Heart left ventricle (tissue), 16 donors: ENCODE measurements at places on chromosomes 11 and 22. TPM values are rescaled to one million over a fixed set of nuclear protein-coding genes. Genes with fewer than 3 reads are reported as not detected.
A peak's percentile ranks its signal among the peaks of the same experiment; 100 is the strongest.

DNA sequence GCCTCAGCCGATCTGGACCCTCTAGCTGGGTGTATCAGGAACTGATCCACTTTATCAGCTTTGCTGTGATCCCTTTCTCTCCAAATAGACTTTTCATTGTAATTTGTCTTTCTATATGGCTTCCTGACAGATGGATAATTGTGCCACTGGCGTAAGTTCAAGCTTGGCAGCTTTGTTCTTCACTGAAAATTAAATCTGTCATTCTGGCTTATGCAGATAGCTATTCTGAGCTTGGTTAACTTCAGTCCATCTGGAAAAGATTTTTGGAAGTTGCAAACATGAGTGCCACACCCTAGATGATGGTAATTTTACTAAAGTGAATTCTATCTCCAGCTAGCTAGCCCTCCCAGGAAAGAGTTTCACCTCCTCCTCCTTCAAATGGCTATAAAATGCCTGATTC, 8.1 kb downstream of the OR5A2 start:
- no peak for DNase-seq
- H3K4me1 ChIP-seq = no peaks in the 10 kb centered on the region
- no peaks in the 10 kb centered on the region for H3K36me3 ChIP-seq
- H3K27me3 ChIP-seq = no peaks in the 10 kb centered on the region
- H3K4me3 ChIP-seq = no peak overlapping the region

DNA sequence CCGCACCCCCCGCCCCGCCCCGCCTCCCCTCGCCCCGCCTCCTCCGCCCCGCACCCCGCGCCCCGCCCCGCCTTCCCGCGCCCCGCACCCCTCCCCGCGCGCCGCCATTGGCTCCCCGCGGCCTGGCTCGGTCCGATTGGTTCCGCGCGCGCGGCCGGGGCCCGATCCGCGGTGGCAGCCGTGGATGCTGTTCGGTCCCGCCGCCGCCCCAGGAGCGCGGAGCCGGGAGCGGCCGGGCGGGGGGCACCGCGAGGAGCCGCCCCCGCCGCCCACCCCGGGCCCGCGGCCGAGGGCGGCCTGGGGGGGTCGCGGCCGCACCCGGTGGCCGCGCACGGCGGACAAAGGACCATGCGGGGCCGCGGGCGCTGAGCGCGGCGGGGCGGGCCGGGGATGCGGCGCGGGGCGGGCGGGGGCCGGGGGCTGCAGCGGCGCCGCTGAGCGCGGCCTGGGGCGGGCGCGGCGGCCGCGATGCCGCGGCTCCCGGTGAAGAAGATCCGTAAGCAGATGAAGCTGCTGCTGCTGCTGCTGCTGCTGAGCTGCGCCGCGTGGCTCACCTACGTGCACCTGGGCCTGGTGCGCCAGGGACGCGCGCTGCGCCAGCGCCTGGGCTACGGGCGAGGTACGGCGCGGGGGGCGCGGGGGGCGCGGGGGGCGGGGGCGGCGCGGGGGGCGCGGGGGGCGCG, at the start of gene B4GALNT4:
Gene B4GALNT4, plus strand, starts transcription at position 164 of the 683 bp plus-strand sequence. Its CDS starts 305 bp downstream, at position 469.
- H3K27me3 ChIP-seq = peaks cover 21% of the 10 kb centered on the region
- H3K4me1 ChIP-seq = no peaks in the 10 kb centered on the region
- no peaks in the 10 kb centered on the region for H3K36me3 ChIP-seq
- no peak for DNase-seq
- no peak within 1 kb of the TSS for H3K27ac ChIP-seq

GRCh38 chr11:124586238-124586860, 16.6 kb downstream of the OR8A1 start:
- DNase-seq = peak; percentile 62
- H3K36me3 ChIP-seq = no peaks in the 10 kb centered on the region
- no peak overlapping the region for H3K4me3 ChIP-seq
- no peak overlapping the region for H3K27ac ChIP-seq
- H3K4me1 ChIP-seq = no peaks in the 10 kb centered on the region
- H3K27me3 ChIP-seq = no peaks in the 10 kb centered on the region

DNA sequence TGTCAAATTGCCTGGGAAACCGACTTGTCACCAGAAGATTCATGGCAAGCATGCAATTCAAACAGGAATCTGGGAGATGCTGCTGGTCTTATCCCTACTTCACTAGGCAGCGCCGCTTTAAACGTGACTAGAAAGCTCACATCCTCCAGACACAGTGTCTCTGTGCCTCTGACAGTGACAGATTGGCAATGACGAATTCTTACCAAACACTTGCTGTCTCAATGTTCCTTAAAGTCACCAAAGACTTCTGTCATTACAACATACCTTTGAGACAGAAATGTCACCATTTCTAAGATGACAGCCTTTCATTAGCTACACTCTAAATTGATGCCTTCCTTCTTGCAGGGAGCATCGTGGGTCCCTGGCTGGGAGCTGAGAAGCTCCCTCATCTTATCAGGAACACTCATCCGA, 197.8 kb downstream of the CWF19L2 start:
- no peak for DNase-seq
- no peaks in the 10 kb centered on the region for H3K4me1 ChIP-seq
- H3K4me3 ChIP-seq = no peak overlapping the region
- H3K27ac ChIP-seq = no peak overlapping the region
- H3K27me3 ChIP-seq = no peaks in the 10 kb centered on the region
- H3K36me3 ChIP-seq = no peaks in the 10 kb centered on the region

GRCh38 chr22:46381731-46382130, 46.2 kb downstream of the TRMU start:
- H3K27ac ChIP-seq = no peak overlapping the region
- DNase-seq = no peak
- H3K36me3 ChIP-seq = no peaks in the 10 kb centered on the region
- no peaks in the 10 kb centered on the region for H3K4me1 ChIP-seq
- H3K4me3 ChIP-seq = no peak overlapping the region

GRCh38 chr11:59195586-59195985, 17.1 kb downstream of the MPEG1 start:
- H3K27me3 ChIP-seq = no peaks in the 10 kb centered on the region
- H3K27ac ChIP-seq = no peak overlapping the region
- H3K36me3 ChIP-seq = no peaks in the 10 kb centered on the region
- DNase-seq = no peak

DNA sequence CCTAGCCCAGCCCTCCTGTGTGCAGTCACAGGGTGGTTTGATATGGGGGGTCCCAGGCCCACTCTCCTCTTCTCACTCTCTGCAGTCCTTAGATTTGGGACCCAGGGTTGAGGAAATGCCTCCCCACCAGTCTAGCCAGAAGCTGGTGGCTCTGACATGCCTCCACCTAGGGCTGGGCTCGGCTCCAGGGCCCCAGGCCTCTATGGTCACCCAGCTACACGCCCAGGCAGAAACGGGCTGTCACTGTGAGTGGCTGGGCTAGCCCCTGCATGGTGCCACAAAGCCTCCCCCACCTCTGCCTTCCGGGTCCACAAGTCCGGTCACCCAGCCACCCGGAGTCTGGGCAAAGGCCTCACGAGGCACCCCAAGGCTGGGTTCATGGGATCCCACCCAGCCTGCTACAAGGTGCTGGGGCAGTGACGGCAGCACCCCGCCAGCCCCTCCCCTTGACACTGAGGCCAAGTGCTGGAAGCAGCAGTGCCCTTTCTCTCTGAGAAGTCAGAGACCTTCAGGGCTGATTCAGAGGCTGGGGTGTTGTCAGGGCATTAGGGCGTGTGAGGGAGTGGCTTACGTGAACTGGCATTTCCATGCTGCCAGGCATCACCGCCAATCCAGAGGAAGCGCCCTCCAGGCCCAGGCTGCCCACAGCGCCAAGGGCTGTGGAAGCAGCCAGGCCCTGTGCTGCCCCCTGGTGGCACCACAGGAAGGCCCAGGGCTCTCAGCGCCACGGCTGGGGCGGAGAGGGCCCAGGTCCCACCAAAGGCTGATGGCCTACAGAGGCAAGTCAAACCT, 638 bp upstream of the PITPNM1 start:
- no peaks in the 10 kb centered on the region for H3K27me3 ChIP-seq
- peak; percentile 89 for DNase-seq
- H3K36me3 ChIP-seq = no peaks in the 10 kb centered on the region
- H3K4me1 ChIP-seq = peaks cover 23% of the 10 kb centered on the region
- H3K27ac ChIP-seq = peak overlapping the region; percentile 97

GRCh38 chr11:109422870-109423465, 978 bp downstream of the C11orf87 start:
- H3K27ac ChIP-seq = no peak overlapping the region
- H3K4me1 ChIP-seq = peaks cover 11% of the 10 kb centered on the region

GRCh38 chr22:30318799-30319419, 7.8 kb downstream of the TBC1D10A start:
- H3K4me3 ChIP-seq = no peak overlapping the region
- peaks cover 17% of the 10 kb centered on the region for H3K36me3 ChIP-seq
- H3K27ac ChIP-seq = peak overlapping the region; percentile 57
- peaks cover 80% of the 10 kb centered on the region for H3K4me1 ChIP-seq
- no peaks in the 10 kb centered on the region for H3K27me3 ChIP-seq

The MRGPRF gene
- 8.8 TPM for total RNA-seq

The OR2AG1 gene
- not detected for total RNA-seq

The LAYN gene
- total RNA-seq = 6.9 TPM

The MCM5 gene
- 30.2 TPM for total RNA-seq

The NECTIN1 gene
- 19.7 TPM for total RNA-seq

The PAFAH1B2 gene
- total RNA-seq = 75.8 TPM
